ENCODE measurements at places on chromosomes 11 and 22.

DNA sequence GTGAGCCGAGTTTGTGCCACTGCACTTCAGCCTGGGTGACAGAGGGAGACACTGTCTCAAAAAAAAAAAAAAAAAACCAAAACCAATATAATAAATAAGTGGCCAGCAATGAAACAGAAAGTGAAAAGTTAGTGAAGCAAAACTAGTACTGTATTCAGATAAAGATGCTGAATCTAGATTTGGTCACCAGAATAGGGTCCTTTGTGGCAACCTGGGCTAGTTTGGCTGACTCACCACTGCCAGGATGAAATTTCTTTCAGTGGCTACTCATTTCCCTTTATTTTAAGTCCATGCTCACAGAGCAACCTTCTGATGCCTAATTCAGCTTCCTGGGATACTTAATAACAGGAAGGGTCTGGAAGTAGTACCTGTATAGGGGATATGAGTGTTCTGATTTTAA is 26.0 kb downstream of the LIMK2 start:
- no peak for DNase-seq

DNA sequence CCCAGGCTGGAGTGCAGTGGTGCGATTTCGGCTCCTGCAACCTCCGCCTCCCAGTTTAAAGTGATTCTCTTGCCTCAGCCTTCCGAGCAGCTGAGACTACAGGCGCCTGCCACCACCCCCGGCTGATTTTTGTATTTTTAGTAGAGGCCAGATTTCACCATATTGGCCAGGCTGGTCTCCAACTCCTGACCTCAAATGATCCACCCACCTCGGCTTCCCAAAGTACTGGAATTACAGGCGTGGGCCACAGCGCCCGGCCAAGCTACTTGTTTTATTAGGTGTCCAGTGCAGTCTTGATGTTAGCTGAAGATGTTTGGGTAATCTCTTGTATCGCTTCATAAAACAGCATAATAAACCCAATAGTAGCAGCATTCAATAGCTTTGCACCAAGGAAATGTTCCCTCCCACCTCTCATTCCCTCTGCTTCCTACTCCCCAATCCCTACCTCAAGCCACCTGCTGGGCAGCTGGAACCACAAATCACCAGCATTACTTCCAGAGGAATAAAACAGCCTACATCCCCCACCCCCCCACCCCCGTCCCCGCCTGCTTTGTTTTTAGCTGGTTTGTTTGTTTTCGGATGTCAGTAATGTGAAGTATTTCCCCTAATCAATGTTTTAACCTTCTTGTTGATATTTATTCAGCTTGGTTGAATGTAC is 11.0 kb upstream of the GRIK4 start:
- DNase-seq = no peak

DNA sequence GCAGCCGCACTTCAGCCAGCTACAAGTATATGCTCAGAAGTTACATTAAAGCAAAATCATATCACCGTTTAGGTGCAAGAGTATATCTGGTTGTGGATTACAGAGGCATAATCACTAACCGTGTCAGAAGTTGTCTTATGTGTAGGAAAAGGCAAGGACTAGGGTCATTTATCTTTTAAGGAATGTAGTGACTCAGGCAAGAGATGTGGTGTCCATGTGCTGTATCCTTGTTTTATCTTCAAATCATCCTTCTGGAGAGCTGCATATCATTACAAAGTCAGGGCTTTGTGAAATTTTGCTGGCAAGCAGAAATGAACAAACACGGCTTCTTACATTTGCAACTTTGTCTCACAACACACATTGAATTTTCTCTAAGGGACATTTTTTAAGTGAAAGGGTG is 12.7 kb upstream of the CHORDC1 start:
- no peak for DNase-seq

- DNase-seq = no peak
These were observed 35.3 kb upstream of the TTLL12 start for GRCh38 chr22:43222262-43222661.

- DNase-seq = no peak
These were observed 134.5 kb upstream of the FIBIN start for GRCh38 chr11:26859416-26859815.

Data from esophagus muscularis mucosa (tissue), 4 donors.